NCI-H1105 (cell line): ENCODE measurements at places on chromosomes 5 and 9.

GRCh38 chr9:4581035-4581760 lies 80.9 kb upstream of the PLPP6 start:
- DNase-seq = no peak

DNA sequence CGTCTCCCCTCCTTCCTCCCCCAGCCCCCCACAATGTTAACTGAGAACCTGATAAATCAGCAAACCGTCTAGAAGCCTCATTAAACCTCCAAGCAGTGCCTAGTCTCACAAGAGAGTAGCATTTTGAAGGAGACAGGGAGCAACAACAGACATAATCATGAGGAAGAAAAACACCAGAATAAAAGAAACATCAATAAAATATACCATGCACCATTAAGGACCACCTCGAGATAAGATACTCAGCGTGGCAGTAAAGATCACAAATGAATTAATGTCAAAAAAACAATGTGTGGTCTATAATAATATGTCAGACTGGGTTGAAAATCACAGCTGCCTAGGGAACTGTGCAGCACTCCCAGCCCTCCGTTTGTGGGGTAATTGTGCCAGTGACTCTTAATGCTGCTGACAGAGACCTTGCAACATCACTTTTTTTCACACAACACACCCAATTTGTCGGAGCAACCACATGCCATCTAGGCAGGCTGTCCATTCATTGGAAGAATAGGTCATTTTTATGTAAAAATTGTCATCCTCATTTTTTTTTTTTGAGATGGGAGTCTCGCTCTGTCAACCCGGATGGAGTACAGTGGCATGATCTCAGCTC lies 450.8 kb upstream of the WWC1 start:
- DNase-seq = no peak

DNA sequence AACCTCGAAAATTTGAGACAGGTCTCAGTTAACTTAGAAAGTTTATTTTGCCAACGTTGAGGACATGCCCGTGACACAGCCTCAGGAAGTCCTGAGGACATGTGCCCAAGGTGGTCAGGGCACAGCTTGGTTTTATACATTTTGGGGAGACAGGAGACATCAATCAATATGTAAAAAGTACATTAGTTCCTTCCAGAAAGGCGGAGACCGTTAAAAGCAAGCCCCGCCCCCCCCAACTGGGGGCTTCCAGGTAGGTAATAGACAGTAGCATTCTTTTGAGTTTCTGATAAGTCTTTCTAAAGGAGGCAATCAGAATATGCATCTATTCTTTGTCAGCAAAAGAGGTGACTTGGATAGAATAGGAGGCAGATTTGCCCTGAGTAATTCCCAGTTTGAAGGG lies 599 bp upstream of the MOCS2 start:
- DNase-seq = no peak

- DNase-seq = no peak
Observed at GRCh38 chr5:56735849-56736641, 79.3 kb upstream of the MAP3K1 start.

DNA sequence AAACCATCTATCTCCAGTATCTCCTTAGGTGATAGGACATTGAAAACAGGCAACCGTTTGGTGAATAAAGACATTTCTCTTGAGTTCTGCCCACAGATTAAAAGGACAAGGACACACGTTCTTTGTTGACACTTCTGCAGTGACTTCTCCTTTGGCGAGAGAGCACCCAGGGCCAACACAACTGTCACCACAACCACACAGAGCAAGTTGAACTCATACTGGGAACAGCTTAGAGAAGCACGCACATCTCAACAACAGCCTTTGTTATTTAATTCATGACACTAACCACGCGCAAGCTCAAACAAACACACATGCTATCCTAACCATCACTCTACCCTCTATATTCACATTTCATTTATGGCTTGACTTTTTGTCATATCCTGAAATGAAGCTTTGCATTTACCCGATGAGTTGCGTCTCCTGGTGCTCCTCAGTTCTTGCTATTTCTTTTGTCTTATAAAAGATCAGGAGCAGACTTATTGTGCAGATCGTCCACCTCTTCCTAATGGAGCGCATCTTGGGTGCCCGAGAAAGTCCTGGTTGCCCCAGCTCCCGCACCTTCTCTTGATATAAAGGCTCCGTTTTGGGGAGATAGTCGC lies 543 bp downstream of the ST8SIA4 start:
- no peak for DNase-seq

DNA sequence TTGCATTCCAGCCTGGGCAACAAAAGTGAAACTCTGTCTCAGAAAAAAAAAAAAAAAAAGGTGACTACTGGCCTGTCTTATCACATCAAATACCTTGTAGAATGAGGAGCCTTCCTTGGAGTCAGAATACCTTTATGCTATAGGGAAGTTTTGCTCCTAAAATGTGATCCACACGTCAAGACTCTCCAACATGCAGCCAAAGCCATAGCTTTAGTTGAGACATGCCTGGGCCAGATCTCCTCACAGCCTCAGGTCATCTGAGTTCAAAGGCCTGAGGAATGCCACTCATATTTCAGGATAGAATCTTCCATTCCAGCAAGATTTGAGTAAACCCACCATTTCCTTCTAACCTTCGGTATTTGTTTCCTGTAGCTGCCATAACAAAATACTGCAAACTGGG lies 13.7 kb upstream of the SOWAHA start:
- DNase-seq = no peak

DNA sequence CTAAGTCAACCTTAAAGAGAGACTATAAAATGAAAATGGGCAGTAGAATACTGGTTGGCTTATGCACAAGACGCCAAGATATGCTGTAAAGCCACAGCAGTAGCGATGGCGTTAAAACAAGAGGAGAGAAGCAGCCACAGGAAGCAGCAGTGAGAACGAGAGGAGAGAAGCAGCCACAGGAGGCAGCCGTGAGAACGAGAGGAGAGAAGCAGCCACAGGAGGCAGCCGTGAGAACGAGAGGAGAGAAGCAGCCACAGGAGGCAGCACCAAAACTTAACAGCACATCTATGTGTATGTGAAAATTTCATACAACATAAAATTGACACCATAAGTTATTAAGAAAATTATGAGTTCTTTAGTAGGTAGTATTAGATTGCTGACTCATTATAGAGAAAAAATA lies 2318.6 kb upstream of the ACO1 start:
- no peak for DNase-seq

- DNase-seq = no peak
Observed at GRCh38 chr5:133252133-133252480, 200.3 kb downstream of the HSPA4 start.

GRCh38 chr9:130461218-130461630 lies 16.5 kb downstream of the ASS1 start:
- DNase-seq = peak; percentile 25

DNA sequence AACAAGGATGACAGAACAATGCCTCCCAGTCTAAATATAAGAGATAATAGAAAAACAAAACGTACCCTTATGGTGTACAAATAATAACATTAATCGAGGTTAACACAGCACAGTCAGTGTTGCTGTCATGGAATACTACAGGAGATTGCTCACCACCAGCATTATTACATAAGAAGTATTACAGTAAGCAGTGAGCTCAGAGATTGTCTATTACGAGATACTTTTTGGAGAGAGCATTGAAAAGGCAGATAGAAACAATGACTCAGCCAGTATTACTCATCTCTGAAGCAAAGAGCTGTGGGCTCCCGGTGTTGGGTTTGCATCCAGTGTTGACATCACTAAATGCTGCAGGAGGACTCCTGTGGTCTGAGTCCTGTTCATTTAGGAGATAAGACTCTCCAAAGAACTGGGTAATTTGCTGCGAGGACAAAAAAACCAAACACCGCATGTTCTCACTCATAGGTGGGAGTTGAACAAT lies 191.9 kb upstream of the SEMA6A start:
- DNase-seq = no peak

GRCh38 chr9:86546712-86547111 lies 192.5 kb upstream of the TUT7 start:
- no peak for DNase-seq

DNA sequence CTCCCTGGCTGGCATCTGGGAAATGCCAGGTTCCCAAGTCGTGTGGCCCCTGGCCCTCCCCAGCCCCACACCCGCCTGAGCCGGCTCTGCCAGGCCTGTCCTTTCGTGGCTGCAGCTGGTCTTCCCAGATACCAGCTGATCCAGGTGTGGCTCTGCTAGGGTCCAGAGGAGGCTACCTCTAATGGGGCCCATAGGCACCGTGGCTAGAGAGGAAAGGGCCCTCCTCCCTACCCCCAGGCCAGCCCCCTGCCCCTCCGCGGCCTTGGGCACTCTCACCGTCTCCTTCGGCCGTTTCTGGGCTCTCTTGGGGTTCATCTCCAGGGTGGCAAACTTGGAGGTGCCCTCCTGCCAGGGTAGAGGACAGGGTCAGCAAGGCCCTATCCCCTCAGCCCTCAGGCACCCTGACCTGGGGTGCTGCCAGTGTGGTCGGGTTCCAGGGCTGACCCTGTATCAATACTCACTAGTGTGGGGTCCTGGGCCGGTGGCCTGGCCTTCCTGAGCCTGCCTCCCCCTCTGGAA lies 17.0 kb downstream of the RALGDS start:
- no peak for DNase-seq

DNA sequence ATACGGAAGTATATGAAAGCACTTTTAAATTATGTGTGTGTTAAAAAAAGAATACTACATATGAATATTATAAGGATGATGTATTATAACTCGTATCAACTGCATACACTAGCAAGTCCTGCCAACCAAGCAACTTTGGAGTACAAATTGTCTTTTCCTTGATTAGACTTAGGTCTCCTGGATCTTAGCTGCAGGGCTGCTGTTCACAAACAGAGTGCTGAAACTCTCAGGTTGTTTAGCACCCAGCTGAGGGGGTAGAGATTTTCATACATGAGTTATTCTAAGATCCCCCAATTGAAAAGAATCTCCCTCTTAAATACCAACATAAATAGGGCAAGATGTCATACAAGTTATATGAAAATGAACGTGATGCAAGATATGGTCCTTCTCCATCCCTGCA lies 149.8 kb upstream of the TNC start:
- no peak for DNase-seq

GRCh38 chr9:2622461-2623287 lies 1.1 kb downstream of the VLDLR start:
- DNase-seq = peak; percentile 33
